Myocyte (in vitro differentiated cells): ENCODE measurements at places on chromosomes 5 and 9.

GRCh38 chr9:126235336-126236243 is 91.0 kb upstream of the MVB12B start:
- DNase-seq = no peak

- DNase-seq = no peak
Observed at GRCh38 chr9:13554626-13555025, 275.1 kb upstream of the MPDZ start.

GRCh38 chr5:22329683-22330082 is 523.5 kb downstream of the CDH12 start:
- no peak for DNase-seq

DNA sequence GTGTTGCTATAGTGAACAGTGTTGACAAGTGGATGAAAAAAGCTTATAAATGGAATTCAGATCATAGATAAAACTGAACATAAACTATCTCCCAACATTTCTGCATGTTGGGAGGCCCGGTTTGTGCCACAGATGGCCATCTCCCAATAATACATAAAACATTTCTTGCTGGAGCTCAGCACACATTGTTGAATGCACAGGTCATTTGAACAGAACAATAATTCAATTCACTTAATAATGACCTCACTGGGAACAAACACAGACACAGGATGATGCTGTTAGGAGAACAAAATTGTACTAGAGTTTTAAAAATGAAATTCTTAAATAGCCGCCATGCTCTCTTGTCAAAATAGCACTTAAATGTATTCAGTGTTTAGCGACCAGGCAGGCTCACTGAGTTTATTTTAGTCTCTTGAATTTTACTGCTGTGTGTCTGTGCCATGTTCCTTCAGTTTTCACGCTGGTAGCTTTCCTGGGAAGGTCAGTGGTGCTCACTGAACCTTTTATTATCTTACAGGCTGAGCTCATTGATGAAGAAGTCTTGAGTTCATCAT is 85.0 kb upstream of the SSBP2 start:
- no peak for DNase-seq

GRCh38 chr9:108534741-108535140 is 321.0 kb downstream of the ACTL7B start:
- DNase-seq = peak; percentile 56

DNA sequence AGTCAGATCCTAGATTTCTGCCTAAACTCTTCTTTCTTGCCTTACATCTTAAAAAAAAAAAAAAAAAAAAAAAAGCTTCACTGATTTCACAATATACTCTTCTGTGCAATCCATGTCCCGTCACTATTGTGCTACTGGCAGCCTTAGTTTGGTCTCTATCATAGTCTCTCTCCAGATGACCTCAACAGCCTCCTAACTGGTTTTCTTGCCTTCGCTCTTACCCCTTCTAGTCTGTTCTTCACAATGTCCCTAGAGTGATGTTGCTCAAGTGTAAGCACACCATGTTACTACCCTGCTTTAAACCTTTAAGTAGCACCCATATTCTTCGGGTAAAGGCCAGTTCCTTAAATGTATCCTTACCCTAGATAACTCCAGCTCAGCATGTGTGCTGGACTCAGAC is 25.8 kb downstream of the CD180 start:
- DNase-seq = no peak

DNA sequence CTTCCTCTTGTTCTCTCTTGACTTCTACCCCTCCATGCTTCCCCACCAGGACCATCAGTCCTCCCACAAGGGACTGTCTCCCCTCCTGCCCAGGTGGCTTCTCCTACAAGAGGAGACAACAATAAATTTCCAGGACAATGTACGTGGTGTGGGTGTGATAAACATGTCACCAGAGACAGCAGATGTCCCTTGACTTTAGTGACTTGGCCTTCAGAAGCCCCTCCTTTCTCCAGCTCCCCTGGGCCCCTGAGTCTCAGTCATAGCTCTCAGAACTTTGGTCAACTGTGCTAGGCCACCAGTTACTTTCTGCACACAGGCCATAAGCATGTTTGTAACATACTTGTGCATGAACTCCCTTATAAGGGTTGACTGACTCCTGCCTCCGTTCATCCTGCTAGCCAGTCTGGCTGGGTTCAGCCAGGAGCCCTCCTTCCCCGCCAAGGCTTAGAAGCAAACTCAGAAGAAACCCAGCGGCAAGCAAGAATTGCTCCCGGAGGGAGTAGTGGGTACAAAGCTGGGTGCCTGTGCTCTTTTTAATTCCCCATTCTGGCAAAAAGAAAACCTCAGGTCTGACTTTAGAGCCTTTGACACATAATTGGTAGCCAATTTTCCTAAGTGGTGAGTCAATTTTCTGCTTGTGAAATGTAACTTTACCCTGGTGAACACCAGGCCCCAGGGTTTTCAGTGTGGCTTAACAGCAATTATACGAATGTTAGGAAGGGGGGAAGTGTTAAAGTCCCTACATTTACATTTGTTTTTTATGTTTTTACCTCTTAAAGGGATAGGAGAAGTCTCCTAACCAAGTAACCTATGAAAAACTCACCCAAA is 49.2 kb downstream of the EBF1 start:
- peak; percentile 48 for DNase-seq

GRCh38 chr5:4684946-4685345 is 455.2 kb upstream of the ADAMTS16 start:
- no peak for DNase-seq

DNA sequence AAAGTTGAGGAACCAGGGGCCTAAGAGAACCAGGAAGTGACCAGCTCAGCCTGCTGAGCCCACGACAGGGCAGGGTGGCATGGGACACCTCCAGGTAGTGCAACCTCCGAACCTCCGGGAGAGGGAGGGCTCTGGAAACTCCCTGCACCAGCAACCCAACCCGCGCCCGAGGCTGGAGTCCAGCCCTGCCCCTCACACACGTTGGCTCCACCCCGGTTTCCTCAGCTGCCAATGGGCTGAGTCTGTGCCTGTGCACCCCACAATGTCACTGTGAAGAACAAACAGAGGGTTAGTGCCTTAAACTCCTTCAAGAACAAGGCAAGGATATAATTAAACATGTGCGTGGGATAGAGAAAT is 17.0 kb upstream of the UNC5A start:
- peak; percentile 30 for DNase-seq

DNA sequence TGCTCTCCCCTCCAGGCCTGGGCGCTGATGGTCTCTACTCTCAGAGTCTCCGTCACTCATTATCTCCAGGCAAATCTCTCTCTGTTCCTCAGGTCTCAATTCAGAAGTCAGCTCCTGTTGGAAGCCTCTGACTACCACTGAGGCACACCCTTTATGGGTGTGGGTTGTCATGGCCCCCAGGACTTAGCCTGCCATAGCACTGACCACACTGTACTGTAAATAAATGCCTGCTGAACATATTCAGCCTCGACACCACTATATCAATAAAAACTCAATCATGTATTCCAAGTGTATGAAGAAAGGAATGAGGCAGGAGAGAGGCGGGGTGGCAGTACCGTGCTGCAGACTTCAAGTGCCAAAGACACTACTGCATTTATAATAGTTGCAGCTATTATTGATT is 88.9 kb downstream of the PCDH1 start:
- DNase-seq = no peak

DNA sequence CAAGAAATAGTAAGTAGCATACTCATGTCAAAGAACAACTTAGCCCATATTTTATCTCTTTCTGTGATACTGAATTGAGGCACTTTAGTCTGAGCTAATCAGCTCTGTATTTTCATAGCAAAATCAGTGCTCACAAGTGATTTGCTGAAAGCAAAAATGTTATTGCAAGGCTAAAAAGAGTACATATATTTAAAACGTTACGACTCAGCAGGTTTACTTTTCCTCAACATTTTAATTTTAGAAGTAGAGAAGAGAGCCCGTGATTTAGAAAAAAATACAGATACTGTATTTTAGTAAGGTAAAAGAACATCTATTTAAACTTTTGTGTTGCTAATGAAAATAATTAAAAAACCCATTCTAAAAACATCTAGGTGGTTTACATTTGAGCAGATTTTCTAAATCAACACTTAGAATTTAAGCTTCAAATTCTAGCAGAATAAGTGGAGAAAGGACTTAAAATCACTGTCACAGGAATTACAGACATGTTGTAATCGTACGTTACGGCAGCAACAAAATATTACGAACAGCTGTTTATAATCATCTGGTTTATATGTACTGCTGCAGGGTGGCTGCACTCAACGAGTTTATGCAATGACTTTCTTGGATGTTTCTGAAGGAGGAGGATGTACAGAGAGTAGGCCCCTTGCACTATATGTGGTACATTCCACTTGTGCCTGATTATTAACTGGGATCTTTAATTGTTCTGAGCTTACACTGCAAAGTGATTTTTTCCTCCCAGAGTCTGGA is 20.1 kb downstream of the SREK1 start:
- no peak for DNase-seq

DNA sequence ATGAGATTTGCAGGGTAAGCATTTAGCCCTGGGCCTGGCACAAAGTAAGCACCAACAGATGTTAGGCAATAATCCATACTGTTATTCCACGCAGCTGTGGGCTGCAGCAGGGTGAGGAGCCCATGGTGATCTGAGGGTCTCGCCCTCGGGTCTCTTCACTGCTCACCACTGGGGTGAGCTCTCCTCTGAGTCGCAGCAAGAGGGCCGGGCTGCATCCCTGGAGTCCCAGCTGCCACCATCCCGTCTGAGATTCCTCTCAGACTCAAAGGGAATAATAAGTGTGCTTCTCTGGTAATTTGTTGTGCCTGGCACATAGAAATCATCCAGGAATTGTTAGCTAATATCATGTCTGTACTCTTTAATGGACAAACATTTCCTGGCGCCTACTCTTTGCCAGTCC is 6.9 kb downstream of the NKX2-5 start:
- DNase-seq = no peak

- peak; percentile 24 for DNase-seq
Observed at GRCh38 chr9:133572821-133573361, 36.3 kb downstream of the FAM163B start.
